ENCODE measurements at places on chromosomes 2 and 18.

- DNase-seq, result no peak
Measured at GRCh38 chr2:106156305-106157296, 37.5 kb downstream of the UXS1 start.

DNA sequence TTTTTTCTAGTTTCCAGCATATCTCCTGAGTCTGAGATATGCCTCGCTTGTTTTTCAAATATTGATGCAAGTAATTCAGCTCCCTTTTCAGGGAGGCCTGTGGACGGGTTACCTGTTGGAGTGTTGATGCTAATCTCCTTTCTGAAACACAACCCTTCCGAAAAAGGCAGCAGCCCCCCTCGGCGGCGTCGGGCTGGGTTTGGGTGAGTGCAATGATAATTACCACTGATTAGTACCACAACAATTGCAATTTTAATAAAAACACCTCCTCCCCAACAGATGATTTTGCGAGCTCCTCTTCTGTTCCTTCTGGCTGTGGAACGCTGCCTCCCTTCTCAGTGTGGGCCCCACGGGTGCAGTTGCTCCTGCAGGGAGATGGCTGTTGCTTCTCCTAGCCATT, 66.3 kb downstream of the PTGR3 start:
- DNase-seq, result no peak

DNA sequence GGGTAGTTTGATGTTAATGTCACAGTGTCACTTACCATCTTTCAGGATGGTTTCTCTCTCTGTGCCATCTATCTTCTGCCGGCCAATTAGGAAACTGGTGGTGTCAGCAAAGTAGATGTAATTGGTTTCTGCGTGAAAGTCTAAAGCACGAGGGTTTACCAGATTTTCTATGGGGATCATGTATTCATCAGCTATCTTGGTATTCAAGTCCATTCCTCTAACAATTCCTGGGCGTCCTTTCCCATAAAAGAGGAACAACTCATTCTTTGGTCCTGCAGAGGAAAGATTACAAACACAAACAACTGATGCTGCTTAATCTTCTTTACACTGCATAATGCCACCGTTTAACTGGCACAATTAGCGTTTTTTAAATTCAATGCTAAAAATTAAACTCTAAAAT, 1081.9 kb downstream of the LRP1B start:
- no peak for DNase-seq

- DNase-seq, result no peak
Measured at GRCh38 chr2:108968619-108969018, 20.4 kb downstream of the EDAR start.

DNA sequence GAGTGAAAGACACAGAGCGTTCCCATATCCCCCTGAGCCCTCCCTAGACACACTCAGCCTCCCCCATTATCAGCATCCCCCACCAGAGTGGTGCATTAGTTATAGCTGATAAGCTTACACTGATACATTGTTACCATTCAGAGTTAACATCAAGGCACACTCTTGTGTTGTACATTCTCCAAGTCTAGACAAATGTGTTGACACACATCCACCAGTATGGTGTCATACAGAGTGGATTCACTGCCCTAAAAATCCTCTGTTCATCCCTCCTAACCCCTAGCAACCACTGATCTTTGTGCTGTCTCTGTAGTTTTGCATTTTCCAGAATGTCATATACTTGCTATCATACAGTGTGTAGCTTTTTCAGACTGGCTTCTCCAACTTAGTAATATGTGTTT, 78.0 kb upstream of the RPL31 start:
- DNase-seq, result no peak

- peak; percentile 97 for DNase-seq
Measured at GRCh38 chr2:196160101-196160500, 11.3 kb downstream of the STK17B start.

- no peak for DNase-seq
Measured at GRCh38 chr2:70011335-70011734, 49.9 kb upstream of the ASPRV1 start.

DNA sequence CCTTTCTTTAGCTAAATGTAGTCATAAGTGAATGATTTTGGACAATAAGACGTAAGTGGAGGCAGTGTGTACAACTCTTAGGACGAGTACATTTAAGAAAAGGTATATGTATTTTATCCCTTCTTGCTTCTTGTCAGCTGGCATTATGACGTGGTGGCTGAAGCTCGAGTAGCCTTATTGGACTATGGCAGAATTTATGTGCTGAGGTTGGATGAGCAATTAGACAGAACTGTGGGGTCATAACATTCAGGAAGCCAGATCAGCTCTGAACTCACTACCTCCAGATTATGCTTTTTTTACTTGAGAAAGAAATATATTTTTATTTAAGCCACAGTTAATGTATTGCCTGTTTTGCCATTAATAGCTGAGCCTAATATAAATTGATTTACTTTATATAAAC, 661.5 kb downstream of the ERBB4 start:
- DNase-seq, result no peak

GRCh38 chr2:112006076-112006410, 49.0 kb upstream of the TMEM87B start:
- peak; percentile 37 for DNase-seq

- DNase-seq, result no peak
Measured at GRCh38 chr2:174666845-174667244, 69.2 kb upstream of the WIPF1 start.

DNA sequence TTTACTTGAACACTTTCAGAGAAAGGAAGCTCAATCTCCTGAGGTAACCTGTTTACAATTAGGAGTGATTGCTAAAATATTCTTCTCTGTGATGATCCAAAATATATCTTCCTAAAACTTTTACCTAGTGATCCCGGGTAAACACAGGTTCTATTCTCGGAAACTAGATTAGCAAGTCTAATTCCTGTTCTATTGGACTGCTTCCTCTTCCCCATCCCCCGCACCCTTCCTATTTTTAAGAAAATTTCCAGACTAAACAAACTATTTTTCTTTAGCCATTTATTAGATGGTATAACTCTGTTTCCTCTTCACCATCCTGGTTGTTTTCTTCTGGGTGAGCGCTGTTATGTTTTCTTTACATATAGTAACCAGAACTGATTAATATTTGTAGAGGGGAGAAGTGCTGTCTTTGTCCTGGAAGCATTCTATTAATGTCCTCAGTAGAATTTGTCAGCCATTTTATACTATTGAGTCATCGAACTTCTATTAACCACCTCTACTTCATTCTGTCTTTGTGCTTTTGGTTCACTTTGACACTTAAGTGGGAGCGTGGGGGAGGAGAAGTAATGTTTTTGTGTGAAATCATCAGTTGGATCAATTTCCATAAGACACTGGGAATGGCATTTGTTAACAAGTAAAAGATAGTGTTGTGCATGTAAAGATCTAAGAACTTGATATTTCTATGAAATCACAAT, 31.8 kb downstream of the CREB1 start:
- DNase-seq, result no peak

DNA sequence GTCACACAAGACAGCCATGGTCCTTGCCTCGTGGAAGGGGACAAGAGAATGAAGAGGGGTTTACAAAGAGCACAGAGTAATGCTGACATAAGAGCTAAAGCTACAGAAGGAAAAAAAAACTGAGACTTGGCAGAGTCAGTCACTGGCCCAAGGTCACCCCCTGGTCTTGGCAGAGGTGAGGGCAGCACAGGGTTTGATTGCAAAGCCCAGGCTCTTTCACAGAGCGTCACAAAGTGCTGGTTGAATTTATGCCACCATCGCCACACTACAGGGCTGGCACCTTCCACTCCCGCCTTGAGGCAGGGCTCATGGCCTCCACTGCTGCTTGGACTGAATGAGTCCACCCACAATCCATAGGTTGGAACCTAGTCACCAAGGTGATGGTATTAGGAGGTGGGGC, 190.2 kb downstream of the INHBB start:
- no peak for DNase-seq

GRCh38 chr2:19973466-19973865, 16.4 kb downstream of the WDR35 start:
- no peak for DNase-seq

GRCh38 chr2:218895759-218896500, 15.3 kb downstream of the WNT10A start:
- DNase-seq, result no peak

DNA sequence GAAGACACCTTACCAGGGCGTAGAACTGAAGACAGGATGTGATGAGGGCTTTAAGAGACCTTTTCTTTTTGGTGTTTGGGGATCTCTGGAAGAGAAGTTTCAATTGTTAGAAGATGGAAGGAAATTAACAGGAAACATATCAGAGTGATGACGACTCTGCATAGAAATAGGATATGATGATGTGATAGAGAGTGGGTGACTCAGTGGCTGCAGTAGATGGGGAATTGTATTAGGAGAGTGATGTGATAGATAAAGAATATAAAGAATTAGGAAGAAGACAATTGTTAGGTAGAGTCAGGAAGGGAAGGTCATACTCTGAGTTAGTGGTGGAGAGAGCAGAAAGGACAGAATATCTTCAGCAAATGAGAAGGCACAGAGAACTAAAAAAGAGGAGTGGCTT, 593.9 kb downstream of the NYAP2 start:
- no peak for DNase-seq

GRCh38 chr2:39470580-39470979, 33.5 kb upstream of the MAP4K3 start:
- no peak for DNase-seq

DNA sequence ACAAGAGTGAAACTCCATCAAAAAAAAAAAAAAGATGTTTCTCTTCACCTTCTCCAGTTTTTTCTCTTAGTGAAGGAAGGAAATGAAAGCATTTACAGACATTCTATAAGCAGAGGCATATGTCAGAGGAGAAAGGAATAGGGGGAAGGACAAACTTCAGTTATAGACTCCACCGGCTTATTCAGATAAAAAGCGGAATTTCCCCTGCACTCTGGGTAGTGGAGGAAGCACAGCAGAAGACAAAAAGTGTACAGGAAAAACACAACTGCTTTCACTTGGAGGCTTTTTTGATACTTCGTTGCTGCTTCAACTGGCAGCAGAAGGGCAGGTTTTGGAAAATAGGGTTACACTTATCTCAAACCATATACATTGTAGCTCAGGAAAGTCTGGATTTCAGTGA, 3.2 kb upstream of the MGAT4A start:
- no peak for DNase-seq

DNA sequence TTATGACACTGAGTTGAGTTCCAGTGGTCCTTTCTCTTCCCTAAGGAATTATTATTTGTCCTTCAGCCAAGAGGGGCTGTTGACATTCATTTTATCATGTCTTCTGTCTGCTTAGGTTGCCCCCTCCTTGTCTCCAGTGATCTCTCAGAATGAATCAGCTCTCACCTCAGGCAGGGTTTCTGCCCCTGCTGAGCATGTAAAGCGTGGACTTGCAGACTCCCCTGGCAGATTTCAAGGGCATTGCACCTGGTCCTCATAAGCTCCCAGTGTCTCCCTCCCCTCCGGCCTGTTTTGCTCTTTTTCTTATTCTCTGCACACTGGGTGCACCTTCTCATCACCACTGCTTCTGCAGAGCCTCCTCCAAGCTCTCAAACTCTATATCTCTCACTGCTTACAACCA, 188.4 kb downstream of the KCNS3 start:
- DNase-seq, result no peak

GRCh38 chr2:115480741-115481140, 1038.3 kb downstream of the DPP10 start:
- no peak for DNase-seq

DNA sequence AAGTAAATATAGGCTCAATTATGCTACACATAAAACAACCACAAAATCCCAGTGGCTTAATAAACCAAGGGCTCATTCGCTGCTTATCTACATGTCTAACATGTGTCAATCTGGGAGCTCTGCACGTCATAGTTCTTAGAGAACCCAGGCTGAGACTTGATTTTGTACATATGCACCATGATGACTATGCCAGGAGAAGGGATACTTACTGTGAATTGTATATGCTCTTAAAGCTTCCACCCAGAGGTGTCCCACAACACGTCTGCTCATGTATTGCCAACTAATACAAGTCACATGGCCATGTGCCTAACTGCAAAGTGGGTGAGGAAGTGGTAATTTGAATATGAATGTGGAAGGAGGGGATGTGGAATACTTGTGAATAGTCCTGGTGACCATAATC, 262.1 kb downstream of the CPS1 start:
- DNase-seq, result no peak

- DNase-seq, result no peak
Measured at GRCh38 chr2:147634826-147635225, 210.0 kb upstream of the ACVR2A start.

DNA sequence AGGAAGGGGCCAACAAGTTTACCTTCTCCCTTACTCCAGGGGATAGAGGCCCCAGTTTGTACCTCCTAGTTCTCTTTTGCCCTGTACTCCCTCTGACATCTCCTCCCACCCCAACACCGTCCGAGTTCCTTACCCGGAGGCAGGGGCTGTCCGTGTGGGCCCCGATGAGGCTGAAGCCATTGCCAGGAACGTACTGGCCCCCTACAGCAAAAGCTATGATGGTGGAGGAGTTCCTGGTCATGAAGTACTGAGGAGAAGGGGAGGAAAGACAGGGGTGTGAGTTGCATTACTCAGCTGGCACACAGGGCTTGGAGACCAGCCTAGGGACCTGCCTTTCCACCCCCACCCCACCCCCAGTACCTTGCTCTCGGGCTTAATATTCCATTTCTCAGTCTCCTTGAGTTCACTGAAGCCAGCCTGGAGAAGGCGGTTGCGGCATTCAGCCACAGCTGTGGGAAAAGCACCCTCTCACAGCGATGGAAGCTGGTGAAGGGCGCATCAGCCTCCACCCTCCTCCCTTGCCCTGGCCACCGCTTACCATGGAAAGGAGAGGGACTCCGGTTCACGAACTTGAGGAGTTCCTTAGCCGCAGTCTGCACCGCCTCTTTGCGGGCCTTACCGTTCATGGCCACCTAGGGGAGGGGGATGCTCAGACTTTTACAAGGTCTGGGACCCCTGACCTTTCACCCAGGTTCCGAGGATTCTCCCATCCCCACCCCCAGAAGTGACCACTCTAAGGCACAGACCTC, 1.0 kb downstream of the DNPEP start:
- DNase-seq, result no peak

Measured in GF-D8 (cell line).